ENCODE measurements at places on chromosomes 6 and 20.

- peak; percentile 56 for DNase-seq
Measured at GRCh38 chr20:37911838-37912281, 8.9 kb downstream of the VSTM2L start.

DNA sequence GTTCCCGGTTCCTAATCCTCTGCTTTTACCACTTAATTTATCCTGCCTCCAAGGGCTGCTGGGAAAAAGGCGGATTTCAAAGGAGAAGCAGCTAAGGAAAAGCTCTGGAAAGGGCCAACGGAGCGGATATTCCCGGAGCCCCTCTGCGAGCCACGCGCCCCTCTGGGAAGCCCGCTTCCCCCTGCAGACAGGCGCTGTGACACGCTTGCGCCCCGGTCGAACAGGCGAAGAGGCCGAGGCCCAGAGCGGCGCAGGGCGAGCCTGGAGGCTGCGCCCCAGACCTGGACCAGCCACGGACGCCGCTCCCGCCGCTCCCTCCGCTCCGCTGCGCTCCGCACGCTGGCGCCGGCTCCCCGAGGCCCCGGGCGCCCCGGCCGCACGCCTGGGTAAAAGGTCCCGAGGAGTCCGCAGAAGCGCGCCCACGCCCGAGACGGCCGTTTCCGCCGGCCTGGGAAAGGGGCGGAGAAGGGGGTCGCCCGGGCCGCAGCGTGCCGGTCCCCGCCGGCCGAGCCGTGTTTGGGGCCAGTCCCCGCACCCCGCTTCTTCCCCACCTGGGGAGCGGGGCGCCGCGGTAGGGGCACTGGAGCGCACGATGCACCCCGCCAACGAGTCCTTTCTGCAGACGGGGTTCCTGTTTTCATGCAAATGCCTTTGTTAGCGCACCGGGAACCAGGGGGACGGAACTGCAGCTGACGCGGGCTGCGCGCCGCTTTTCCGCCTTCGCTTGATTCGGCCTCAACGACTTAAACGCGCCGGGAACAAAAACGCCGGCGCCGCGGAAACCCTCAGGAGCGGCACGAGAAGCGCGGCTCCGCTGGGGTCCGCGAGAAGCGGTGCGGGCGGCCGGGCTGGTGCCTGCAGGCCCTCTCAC is 91.9 kb upstream of the SIRPA start:
- DNase-seq, result no peak

DNA sequence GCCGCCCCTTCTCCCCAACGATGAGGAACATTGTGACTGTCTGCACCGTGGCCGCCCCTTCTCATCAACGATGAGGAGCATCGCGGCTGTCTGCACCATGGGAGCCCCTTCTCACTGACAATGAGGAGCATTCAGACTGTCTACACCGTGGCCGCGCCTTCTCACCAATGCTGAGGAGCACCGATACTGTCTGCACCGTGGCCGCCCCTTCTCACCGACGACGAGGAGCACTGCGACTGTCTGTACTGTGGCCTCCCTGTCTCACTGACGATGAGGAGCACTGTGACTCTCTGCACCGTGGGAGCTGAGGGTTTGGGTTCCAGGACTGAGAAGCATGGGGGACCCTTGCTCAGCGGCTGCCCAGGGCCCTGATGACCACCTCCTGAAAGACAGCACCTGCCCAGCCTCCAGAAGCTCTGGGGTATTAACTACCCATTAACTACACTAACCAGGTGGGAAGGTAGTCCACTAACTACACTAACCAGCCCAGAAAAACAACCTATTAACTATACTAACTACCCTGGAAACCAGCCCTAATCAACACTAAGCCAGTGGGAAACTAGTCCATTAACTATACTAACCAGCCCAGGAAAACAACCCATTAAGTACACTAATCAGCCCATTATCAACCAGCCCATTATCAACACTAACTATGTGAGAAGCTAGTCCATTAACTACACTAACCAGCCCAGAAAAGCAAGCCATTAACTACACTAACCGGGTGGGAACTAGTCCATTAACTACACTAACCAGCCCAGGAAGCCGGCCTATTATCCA is 116.9 kb downstream of the TAF4 start:
- no peak for DNase-seq

DNA sequence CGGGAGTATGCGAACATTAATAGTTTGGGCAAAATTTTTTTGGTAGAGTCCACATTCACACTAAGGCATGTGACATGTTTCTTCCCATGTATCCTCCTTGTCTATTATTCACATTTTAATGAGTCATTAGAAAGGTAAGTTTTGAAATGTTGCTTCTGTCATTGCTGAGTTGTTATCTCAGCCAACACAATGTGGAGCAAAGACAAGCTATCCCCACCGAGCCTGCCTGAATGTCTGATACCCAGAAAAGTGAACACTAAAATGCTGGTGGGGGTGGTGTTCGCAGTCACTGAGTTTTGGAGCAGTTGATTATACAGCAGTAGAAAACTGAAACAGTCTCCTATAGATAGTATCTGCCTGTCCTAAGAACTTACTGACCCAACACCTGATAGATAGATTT is 68.3 kb upstream of the ASF1A start:
- DNase-seq, result no peak

DNA sequence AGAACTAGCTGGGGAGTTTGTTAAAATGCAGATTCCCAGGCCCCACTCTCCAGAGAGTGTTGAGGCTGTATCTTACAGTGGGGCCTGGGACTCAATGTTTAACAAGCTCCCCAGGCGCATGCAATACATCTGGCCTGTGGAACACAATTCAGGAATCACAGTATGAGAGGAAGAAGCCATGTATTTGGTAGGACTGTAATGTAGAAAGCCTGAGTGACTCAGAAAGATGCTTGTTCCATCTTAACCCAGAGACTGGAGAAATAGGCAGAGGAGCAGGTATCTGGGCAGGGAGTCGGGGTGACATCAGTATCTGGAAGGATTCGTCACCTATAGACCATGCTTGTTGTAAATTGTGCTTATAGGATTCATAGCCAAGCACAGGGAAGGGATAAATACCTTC is 90.5 kb downstream of the UNC5CL start:
- DNase-seq, result no peak

- peak; percentile 22 for DNase-seq
Measured at GRCh38 chr20:61120595-61121515, 131.2 kb upstream of the CDH4 start.

DNA sequence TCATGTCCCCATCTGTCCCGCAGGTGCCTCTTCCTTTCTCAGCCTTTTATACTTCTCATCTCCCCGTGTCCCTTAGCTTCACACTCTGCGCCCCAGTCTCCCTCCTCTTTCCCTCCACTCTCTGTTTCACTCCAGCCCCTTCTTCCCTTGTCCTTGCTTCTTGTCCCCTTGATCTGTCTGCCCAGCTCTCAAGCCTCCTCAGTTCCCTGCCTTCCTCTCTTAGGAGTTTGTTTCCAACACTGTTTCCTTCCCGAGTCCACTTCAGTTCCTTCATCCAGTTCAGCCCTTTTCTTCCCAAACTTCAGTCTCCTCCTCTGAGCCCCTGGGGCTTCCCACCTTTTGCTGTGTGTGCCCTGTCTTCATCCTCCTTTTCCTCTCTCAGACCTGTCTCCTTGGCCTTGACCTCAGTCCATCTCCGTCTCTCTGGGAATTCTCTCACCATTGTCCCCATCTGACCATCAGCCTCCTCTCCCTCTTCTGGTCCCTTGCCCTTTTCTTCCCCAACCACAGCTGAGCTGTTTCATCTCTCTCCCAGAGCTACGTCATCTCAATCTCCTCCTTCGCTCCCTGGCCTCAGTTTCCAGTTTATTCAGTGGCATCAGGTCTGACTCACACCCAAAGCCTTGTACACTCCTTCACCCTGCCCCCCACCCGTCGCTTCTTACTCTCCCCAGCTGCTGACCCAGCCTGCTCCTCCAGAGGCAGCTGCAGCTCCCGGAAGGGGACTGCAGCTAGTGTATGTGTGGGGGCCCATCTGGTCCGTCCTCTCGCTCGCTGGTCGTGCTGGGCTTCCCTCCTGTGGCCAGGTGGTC is 2.7 kb upstream of the DDR1 start:
- no peak for DNase-seq

DNA sequence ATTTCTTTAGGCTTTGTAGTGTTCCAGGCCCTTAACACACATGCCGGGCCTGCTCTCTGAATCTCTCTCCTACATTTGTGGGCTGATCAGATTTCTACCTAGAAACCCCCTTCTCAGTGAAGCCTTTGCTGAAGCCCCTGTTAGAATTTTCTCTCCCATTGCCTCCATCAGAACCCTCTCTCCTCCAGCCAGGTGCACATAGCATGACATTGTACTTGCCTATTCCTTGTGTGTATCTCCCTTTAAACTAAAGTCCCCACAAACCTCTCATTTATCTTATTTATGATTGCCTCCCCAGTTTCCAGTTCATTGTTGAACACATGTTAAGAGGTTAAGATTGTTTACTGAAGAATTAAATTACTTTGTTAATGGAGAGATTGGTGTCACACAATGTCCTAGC is 325.5 kb upstream of the CITED2 start:
- no peak for DNase-seq

DNA sequence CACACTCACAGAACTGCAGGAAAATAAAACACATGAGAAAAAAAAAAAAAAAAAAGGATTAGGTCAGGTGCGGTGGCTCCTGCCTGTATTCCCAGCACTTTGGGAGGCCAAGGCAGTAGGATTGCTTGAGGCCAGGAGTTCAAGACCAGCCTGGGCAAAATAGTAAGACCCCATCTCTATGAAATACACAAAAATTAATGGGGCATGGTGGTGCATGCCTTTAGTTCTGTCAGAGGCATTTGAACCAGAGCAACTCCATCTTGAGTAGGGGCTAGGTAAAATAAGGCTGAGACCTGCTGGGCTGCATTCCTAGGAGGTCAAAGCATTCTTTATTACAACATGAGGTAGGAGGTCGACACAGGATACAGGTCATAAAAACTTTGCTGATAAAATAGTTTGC is 39.0 kb upstream of the JARID2 start:
- DNase-seq, result no peak

- no peak for DNase-seq
Measured at GRCh38 chr6:39054577-39055142, 6.1 kb downstream of the GLP1R start.

DNA sequence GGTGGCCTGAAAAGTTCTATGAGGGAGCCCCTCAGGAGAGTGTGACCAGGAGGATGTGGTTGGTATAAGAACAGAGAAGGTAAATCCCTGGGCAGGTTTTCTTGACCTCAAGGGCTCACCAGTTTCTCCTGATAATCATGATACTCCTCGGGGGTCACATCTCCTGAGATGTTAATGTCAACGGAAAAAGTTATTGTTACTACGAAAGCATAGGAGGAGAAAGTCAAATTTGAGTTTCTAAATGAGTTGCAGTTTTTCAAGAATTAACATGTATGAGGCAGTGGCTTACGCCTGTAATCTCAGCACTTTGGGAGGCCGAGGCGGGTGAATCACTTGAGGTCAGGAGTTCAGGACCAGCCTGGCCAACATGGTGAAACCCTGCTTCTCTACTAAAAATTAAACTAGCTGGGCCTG is 23.4 kb downstream of the MGME1 start:
- DNase-seq, result no peak

GRCh38 chr20:38162878-38163875 is 1.9 kb downstream of the TGM2 start:
- DNase-seq, result no peak

DNA sequence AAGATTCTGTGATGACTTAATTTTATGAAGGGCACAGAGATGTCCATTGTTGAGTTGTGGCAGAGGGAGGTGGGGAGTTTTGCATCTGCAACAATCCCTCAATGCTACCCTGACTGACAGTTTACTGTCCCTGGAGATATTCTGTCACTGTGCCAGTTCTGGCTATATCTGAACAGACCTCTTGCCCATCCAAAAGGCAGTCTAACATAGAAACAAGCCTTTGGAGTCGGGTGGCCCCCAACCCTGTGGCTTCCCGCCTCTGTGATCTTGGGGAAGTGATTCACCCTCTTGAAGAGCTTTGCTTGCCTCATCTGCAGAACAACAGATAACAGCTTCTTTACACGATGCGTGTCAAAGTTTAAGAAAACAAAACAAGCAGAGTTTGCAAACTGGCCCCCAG is 3.8 kb upstream of the E2F1 start:
- DNase-seq, result no peak

DNA sequence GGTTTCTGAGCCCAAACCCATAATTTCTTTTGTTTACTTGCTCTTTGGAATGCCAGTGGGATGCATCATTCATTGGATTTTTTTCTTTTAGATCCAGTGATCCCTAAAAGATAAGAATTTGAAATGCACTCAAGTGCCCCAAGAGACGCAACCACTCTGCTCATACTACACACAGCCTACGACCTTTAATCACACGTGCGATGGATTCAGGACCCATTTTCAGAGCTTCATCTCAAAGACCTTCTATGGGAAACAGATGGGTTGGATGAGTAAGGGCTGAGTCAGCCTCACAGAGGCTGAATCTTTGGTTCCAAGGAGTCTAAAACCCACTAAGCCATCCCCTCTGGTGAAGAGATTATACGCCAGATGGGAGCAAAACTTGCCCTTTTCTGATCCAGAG is 265.5 kb upstream of the EXOC2 start:
- no peak for DNase-seq

- DNase-seq, result no peak
Measured at GRCh38 chr6:159080217-159080976, 35.6 kb upstream of the TAGAP start.

DNA sequence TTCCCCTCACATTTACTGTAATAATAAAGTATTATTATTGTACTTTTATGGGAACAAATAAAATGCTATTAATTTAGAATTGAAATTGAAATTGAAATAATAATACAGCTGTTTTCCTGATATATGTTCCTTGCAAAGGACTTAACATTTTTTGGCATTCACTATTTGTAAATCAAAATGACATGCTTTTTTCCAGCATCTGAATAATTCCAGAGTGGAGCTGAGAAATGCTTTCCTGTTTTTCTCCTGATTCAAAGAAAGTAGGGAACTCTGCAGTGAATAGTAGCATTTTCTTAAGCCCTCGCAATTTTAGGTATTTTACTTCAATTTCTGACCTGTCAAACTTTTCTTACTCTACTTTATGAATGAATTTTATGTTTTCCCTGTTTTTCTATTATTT is 72.1 kb downstream of the PHACTR2 start:
- no peak for DNase-seq

DNA sequence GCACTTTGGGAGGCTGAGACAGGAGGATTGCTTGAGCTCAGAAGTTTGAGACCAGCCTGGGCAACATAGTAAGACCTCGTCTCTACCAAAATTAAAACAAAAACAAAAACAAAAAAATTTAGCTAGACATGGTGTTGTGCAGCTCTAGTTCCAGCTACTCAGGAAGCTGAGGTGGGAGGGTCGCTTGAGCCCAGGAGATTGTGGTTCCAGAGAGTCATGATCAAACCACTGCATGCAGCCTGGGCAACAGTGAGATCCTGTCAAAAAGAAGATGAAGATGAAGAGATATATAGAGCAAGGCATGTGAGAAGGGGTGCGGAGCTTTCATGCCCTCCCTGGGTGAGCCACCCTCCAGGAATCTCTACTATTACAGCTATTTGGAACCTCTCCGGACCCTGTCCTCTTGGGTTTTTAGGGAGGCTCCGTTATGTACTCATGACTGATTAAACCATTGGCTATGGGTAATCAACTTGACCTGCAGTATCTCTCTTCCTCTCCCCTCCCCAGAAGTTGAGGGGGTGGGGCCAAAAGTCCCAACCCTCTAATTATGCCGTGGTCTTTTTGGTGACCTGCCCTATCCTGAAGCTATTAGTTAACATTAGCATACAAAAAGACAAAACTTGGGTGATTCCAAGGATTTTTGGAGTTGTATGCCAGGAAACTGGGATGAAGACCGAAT is 9.0 kb downstream of the POLH start:
- no peak for DNase-seq

Measured in NCI-H2081 (cell line).